Naive thymus-derived CD4-positive, alpha-beta T cell (primary cell): ENCODE measurements at places on chromosomes 1 and 21. TPM values are rescaled to one million over a fixed set of nuclear protein-coding genes. Genes with fewer than 3 reads are reported as not detected.

DNA sequence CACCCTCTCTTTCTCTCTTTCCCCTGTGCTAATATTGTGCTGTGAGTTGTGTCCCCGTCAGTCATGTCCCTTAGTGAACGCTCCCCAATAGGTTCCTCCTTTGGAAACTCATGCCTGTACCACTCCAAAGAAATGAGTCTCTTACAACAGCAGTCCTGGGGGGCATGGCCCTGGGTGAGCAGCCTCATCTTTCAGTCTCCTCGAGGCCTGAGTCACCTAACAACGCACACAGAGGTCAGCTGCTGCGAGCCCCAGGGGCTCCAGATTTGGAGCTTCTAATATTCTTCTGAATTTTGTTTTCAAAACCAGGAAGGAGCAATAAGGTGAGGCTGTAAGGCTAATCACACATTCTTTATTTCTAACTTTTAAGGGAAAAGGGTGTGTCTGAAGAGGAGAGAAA is 30.5 kb upstream of the ZBTB8A start:
- no peak for DNase-seq

DNA sequence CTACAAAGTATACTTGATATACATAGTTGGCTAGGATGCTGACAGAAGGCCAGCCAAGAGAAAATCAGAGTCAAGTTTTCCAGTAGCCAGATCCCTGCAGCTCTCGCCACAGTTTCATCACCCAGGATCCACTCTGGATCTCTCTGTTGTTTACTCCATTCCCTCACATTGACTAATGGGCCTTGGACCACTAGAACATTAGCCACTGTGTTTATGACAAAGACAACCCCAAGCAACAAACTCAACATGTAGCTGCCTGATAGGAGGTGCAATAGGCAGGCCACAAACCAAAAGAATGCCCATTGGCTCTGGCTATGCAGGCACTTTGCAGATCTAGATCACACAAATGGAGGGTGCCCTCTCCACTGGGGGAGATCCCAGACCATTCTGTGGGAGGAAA is 44.2 kb downstream of the ARHGEF11 start:
- DNase-seq, result no peak

DNA sequence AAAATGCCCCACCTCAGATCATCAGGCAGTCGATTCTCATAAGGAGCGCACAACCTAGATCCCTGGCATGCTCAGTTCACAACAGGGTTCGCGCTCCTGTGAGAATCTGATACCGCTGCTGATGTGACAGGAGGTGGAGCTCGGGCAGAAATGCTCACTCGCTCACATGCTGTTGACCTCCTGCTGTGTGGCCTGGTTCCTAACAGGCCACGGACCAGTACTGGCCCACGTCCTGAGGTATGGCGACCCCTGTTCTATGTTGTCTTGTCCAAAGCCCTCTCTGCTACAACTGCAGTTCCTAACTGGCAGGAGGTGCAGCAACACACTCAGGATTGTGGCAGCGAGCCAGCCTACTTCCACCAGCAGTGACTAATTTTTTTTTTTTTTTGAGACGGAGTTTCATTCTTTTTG is 70.6 kb downstream of the CLSTN1 start:
- DNase-seq, result no peak

DNA sequence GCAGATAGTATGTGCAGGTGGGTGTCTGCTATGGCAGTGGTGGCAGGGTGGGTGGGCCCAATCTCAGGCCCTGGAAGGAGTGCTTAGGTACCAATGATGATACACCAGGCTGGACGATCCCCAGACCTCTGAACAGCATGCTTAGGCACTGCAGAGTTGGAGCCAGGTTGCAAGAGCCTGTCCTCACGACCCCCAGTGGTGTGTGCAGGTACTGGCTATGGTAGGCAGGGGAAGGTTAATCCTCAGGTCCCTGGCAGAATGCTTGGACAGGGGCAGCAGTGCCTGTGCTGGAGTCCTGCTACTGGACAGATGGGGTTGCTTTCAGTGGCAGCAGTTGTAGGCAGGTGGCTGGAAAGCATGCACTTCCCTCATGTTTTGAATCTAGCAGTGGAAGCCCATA is 100.5 kb upstream of the NEK7 start:
- DNase-seq, result no peak

- no peak for DNase-seq
Observed at GRCh38 chr1:65630855-65631254, 161.8 kb upstream of the PDE4B start.

DNA sequence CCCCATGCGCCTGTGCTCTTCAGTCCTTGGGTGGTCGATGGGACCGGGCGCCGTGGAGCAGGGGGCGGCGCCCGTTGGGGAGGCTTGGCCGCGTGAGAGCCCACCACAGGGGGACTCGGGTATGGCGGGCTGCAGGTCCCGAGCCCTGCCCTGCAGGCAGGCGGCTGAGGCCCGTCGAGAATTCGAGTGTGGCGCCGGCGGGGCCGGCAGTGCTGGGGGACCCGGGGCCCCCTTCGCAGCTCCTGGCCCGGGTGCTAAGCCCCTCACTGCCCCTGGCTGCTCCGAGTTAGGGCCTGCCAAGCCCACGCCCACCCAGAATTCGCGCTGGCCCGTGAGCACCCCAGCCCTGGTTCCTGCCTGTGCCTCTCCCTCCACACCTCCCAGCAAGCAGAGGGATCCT is 26.1 kb downstream of the TLR5 start:
- DNase-seq, result no peak

The AKNAD1 gene
- total RNA-seq, result not detected

The UBL4B gene
- total RNA-seq, result not detected

The G0S2 gene
- 128 TPM for total RNA-seq

The CRYBG2 gene
- total RNA-seq, result 1.1 TPM

The PAPPA2 gene
- total RNA-seq, result 0.03 and 0.29 TPM in 2 replicates
